ENCODE measurements at places on chromosomes 16 and 17. TPM values are rescaled to one million over a fixed set of nuclear protein-coding genes. Genes with fewer than 3 reads are reported as not detected.

GRCh38 chr17:59859444-59860025, 33.2 kb downstream of the TUBD1 start:
- no peak for DNase-seq

LYZL6 gene
- polyA plus RNA-seq, result not detected

- no peak for DNase-seq
Measured at GRCh38 chr17:45975640-45976295, 23.3 kb upstream of the STH start.

GRCh38 chr17:29582772-29583171, 6.7 kb downstream of the GIT1 start:
- no peak for DNase-seq

ADGRG3 gene
- polyA plus RNA-seq, result 0.12 TPM
